ENCODE measurements at places on chromosomes 5 and 9.

DNA sequence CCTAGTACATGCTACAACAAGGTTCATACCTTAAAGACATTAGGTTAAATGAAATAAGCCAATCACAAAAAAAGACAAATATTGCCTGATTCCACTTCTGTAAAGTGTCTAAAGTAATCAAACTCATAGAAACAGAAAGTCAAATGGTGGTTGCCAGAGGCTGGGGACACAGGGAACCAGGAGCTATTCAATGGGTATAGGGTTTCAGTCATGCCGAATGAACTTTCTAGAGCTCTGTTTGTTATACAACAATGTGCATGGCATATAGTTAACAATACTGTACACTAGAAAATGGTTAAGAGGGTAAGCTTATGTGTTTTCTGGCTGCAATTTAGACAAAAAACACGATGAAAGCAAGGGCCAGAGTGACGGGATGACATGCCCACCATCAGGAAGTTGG is 70.8 kb upstream of the EGFLAM start:
- DNase-seq, result no peak

DNA sequence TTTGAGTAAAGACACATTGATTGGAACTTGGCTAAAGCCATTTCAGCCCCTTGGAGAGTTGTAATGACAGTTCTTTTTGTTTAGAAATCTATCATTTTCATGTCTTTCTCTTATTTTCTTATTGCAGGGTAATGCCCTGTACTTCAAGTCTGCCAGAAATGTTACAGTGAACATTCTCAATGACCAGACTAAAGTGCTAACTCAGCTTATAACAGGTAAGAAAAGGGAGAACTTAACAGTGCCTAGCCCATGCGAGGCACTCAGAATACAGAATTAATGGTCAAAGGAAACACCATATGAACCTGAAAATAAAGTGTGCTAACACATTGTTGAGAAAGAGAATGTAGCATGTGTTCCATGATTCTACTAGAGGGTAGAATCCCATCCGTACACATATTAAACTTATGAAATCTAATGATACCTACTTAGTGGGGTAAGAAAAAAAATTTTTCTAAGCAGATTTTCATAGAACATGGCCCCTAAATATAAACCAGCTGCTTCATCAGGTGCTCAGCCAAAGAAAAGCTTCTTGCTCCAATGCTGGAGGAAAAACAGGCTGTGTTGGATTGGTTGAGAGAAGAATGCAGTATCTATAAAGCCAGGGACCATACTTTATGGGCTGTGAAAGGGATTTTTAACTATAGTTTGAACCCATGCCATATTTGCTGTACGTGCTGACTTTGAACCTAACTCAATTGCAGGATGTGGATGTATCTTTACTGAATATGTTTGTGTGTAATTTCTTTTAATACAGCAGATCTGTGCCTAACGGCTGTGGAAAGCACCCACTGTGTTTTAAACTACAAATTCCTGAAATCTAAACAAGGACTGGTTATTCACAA is 260.8 kb upstream of the PPP1R2B start:
- DNase-seq, result no peak

- DNase-seq, result no peak
These were observed 13.0 kb upstream of the PLPP1 start for GRCh38 chr5:55547781-55548180.

GRCh38 chr5:123527190-123527589 is 15.2 kb downstream of the CSNK1G3 start:
- DNase-seq, result no peak

DNA sequence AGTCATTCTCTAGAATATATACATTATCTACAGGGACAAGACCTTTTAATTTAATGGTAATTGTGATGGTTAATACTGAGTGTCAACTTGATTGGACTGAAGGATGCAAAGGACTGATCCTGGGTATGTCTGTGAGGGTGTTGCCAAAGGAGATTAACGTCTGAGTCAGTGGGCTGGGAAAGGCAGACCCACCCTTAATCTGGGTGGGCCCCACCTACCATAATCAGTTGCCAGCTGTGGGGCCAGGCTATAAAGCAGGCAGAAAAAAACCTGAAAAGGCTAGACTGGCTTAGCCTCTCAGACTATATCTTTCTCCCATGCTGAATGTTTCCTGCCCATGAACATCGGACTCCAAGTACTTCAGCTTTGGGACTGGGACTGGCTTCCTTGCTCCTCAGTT is 112.2 kb upstream of the SMC2 start:
- no peak for DNase-seq

- no peak for DNase-seq
These were observed 334.3 kb upstream of the TRPC7 start for GRCh38 chr5:136699651-136700050.

DNA sequence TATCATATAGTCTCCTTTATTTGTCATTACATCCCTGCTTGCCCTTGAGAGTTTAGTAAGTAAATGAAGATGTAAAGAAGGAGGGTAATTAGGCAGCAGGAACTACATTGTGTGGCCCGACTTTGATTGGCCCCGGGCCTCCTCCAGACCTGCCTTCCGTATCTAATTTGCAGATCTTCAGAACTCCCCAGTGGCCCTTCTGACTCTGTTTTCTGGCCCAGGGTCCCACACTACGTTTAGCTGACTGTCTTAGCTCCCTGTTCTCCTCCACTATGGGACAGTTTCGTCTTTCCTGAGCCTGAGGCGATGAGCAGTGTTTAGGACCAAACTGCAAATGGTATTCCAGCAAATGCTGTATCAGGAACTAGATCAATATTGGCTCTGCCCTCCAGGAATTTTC is 21.6 kb upstream of the CTSL start:
- no peak for DNase-seq

GRCh38 chr9:2427120-2427891 is 194.3 kb upstream of the VLDLR start:
- DNase-seq, result no peak

- DNase-seq, result no peak
These were observed 2.3 kb upstream of the AK3 start for GRCh38 chr9:4743131-4743875.

- no peak for DNase-seq
These were observed 21.4 kb downstream of the TGFBR1 start for GRCh38 chr9:99126312-99126711.

DNA sequence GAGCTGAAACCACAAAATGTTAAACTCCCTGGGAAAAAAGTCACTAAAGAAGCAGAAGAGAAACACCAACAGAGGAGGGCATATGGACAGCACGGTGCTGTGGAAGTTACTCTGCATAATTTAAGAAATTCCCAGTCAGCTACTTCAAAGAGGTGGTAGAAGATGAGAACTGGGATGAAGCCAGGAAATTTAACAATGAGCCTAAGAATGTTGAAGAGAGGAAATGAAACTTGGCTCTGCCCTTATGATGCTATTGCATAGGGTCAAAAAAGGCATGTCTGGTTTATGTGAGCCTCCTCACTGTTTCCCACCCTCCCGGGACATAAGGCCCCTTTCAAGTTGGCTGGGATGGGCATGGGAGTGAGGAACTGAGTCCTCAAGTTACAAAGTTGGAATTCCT is 25.4 kb upstream of the SNX18 start:
- no peak for DNase-seq

DNA sequence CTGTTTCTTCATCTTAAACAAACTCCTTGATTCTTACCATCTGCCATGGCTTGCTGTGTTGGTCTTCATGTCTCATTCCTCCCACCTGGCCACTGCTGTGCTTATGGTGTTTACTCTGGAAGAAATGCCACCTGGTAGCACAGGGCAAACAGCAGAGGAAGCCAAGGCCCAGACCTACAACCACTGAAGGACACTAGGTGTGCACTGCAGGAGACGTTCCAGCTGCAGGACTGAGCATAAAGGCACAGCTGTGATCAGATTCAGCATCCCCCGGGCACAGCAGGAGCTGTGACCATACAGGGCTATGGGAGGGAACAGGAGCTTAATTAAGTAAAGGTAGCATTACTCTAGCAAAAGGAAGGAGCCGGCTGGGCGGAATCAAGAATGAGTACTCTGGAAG is 12.6 kb upstream of the GNAQ start:
- DNase-seq, result no peak

DNA sequence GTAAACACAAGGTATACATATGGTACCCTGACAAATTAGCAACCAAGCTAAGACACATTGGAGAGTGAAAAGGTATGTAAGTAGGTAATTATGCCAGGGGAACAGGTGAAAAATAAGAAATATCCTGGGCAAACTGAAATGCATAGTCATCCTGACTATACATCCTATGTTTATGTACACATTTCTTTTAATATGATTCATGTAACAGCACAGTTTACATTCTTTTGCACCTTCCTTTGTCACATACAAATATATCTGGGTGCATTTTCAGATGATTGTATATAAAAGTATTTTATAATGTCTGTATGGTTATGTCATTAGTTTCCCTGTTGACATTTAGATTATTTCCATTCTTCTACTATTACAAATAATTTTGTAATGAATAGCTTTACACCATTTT is 1146.9 kb downstream of the EFNA5 start:
- DNase-seq, result no peak

DNA sequence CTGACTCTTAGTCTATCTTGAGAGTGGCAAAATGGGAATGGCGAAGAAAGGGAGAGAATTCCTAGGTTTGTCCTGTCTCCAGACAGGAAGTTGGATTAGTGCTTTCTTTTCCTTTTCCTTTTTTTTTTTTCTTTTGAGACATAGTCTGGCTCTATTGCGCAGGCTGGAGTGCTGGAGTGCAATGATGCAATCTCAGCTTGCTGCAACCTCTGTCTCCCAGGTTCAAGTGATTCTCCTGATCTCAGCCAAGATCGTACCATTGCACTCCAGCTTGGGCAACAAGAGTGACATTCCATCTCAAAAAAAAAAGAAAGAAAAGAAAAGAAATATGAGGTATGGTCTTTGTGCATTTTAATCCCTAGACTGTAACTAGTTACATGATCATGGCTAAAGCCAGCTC is 12.6 kb upstream of the KIF27 start:
- DNase-seq, result no peak

GRCh38 chr5:21856987-21857386 is 996.2 kb downstream of the CDH12 start:
- DNase-seq, result no peak

DNA sequence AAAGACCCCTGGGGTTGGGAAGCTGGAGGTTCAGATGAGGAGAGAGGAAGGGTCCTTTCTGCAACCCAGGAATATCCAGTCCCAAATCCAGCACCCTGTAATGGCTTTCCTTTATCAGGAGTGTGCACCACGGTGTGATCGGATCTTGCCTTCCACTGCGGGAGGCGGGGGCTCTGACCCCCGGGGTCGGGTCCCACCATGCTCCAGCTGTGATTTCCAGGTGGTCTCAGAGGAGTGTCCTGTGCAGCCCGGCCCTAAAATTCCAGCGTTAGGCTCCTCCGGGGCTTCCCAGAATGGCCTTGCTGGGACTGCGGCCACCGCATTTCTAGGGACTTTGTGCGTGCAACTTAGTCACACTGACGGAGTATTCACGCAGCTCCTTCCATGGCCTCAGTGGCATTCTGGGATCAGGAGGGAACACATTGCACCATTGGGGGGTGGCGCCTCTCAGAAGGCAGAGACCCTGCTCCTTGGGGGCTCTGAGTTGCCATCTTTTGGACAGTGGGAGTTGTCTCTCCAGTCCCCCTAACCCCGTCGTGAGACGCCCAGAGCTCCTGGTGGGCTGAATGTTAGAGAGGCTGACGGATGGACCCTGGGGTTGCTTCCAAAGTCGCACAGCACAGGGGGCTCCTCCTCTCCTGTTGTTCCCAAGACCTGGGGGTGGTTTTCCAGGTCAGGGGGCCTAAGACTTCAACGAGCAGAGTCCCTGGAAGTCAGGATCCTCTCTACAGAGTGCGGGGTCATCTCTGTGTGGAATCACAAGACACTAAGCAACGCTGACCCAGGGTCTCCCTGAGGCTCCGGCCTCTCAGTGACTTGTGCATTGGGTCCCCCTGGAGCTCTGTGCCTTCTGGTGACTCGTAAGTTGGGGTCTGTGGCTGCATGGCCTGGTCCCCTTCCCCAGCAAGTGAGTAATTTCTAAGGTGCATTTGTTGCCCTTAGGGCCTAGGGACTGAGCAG is 42.7 kb upstream of the IRX4 start:
- no peak for DNase-seq

GRCh38 chr5:39341896-39342295 is 22.4 kb downstream of the C9 start:
- DNase-seq, result no peak

- DNase-seq, result no peak
These were observed 1.8 kb downstream of the RNF130 start for GRCh38 chr5:180069589-180070247.

DNA sequence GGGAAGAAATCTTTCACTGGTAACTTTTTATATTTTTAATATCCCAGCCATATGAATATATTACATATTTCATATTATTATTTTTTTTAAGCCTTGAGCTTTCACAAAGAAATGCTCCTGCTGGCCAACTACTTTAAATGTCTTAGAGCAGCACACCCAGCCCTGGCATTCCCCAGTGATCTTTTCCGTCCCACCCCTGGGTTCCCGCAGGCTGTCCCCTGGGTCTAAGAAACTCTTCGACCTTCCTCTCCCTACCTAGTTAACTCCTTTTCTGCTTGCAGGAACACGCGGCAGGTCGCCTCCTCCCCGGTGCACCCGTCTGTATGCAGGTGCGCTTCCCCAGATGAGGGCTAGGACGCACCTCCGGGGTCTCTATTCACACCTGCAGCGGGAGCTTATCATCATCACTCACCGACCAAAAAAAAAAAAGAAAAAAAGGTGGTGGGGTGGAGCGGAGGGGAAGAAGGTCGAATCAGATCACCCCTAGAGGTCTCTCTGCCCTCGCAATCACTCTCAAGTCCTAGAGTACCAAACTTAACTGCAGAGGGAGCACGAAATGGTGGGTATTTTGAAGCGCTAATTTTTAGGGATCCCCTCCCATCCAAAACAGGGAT is 696 bp downstream of the ZFP62 start:
- DNase-seq, result peak; percentile 55

- no peak for DNase-seq
These were observed 18.8 kb downstream of the SMIM32 start for GRCh38 chr5:136174021-136174659.

DNA sequence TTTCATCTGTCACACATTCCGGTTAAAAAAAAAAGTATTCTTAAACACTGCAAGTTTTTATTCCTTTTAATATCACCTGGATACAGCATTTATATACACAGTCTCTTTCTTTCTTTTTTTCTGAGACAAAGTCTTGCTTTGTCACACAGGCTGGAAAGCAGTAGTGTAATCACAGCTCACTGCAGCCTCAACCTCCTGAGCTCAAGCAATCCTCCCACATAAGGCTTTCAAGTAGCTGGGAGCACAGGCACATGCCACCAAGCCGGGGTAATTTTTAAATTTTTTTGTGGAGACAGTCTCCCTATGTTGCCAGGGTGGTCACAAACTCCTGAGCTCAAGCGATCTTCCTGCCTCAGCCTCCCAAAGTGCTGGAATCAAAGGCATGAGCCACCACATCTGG is 13.9 kb downstream of the KIF20A start:
- DNase-seq, result no peak

GRCh38 chr9:14396171-14396570 is 82.2 kb upstream of the NFIB start:
- DNase-seq, result no peak

Measured in stimulated activated CD4-positive, alpha-beta T cell treated with anti-CD3 and anti-CD28 coated beads, Interleukin-4, amount 100 ng/mL, for 4 hours (primary cell).